ENCODE measurements at places on chromosomes 4 and X. TPM values are rescaled to one million over a fixed set of nuclear protein-coding genes. Genes with fewer than 3 reads are reported as not detected.

Gene CHRDL1
- total RNA-seq: not detected

Gene MAGEA10
- total RNA-seq: not detected

Gene HSFX4
- not detected for total RNA-seq

Gene CCDC160
- total RNA-seq: not detected

Gene CABS1
- total RNA-seq: not detected

Gene SATL1
- total RNA-seq: not detected

Gene CACNA1F
- not detected for total RNA-seq

Gene ZNF674
- total RNA-seq: 3.4 TPM
